ENCODE measurements at places on chromosomes 4 and X.

GRCh38 chrX:71118985-71119535, 664 bp downstream of the MED12 start:
- no peak for DNase-seq

- no peak for DNase-seq
Observed at GRCh38 chrX:11890836-11891514, 132.9 kb downstream of the MSL3 start.

- no peak for DNase-seq
Observed at GRCh38 chr4:70637239-70637913, 8.8 kb downstream of the ENAM start.

DNA sequence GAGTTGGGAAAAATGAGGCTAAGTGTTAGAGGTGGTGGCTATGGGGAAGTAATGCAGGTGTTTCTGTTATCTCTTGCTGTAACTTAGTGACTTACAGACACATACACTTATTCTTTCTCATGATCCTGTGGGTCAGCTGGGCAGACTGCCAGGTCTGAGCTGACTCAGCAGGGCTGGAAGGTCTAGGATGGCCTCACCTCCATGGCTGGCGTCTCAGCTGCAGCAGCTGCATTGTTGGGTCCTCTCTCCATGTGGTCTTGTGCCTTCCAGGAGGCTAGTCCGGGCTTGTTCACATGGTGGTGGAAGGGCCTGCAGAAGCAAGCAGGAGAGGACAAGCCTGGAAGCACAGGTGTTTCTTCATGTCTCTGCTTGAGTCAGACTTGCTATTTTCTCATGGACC, 172.7 kb downstream of the NHS start:
- no peak for DNase-seq

DNA sequence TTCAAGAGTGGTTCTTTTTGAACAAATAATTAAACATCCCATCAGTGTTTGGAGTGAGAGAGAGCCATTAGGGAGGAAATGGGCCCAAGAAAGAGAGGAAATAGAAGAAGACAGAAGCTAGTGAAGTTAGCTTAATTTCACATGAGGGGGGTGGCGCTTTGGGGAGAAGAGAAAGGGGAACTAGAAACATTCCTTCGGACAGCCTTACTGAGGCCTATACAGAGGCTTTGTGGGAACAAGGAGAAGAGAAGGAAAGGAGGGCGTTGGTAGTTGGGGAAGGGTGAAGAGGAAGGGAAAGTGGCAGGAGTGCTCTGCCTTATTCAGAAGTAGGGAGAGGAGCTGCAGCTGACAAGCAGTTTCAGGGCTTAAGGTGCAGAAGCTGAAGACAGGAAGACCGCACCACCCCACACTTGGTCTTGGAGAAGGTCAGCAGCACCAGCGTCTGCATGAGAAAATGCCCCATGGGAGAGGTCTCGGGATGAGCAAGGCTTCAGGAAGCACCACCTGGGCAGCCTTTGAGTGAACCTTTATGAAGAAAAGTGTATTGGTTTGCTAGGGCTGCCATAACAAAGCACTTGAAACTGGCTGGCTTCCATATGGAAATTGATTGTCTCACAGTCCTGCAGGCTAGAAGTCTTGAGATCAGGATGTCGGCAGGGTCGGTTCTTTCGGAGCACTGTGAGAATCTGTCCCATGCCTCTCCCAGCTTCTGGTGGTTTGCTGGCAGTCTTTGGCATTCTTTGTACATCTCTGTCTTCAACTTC, 85.1 kb downstream of the KIT start:
- no peak for DNase-seq

DNA sequence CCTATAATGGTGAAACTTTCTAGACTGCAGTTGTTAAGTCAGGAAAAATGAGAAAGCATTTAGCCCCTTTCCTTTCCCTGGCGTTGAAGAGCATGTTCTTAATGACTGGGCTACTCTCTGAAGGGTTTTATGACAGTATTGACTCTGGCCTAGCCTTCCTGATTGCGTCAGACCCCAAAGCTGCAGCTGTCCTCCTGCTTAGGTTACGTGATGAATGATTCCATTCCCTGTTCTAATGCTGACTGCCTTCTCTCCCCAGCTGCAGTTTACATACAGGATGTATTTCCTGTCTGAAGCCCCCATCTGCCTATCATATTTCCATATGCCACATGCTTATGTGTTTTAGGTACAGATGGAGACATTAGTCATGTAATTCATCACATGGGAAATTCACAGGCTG, 105.8 kb upstream of the EGFL6 start:
- DNase-seq = peak; percentile 12

GRCh38 chrX:1502853-1503252, 34.1 kb downstream of the P2RY8 start:
- no peak for DNase-seq

DNA sequence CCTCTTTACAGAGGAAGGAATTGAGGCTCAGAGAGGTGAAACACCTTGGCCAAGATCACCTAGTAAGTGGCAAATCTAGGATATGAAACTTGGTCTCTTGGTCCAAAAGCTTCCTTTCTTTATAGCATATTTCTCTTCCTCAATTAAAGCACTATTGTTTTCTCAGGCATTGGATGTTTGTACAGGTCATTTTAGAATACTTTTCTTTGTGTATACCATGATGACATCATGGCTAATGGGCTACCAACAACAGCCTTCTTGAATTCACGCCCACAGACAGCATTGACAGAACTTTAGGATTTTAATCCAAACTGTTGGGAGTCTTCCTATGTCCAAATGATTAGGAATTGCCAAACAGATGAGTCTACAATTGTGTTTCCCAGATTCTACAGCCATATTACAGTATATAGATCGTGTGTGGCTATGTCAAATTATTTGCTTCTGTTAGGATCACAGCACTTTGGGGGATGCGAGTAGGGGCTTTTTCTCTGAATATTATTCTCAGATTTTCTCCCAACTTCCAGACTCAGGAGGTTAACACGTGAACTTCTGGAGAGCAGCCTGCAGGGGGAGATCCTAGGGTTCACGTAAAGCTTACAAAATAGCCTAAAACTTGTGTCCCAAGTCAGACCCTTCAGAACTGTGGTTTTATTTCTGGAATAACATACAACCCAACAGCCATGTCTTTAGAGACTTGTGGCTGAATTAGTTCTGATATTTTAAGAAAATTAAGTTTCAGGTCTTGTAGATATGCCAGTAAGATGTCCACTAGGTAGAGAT, 191.8 kb downstream of the SHROOM3 start:
- no peak for DNase-seq

GRCh38 chrX:141760761-141761160, 62.2 kb upstream of the SPANXD start:
- no peak for DNase-seq

GRCh38 chr4:125728568-125728967, 413.8 kb downstream of the FAT4 start:
- DNase-seq = no peak

GRCh38 chr4:80732010-80732409, 298.5 kb upstream of the BMP3 start:
- no peak for DNase-seq

DNA sequence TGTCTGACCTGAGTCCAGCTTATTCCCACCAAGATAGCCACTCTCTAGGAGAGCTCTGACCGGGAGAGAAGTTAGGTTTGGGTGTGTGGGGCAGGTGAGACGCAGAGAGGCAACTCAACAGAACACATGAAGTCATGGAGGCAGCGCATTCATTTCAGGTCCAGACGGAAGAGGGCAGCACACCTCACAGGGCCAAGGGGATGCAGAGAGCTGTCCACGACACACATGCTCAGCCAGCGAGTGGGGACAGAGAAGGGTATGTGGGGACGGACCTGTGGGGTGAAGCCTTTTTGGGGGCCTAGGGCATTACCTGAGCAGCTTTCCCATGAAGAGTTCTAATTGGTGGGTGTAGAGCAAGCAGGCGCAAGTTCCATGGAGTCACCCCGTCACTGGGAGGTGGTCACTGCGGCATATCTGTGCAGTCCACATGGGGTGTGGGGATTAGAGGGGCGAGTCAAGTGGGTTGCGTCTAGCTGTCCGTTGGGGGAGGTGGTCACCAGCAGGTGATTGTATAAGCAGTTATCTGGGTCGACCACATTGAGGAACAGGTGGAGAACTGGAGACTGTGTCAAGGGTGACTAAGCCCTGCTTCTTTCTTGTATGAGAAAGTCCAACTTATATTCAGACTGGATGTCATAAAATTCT, 24.3 kb upstream of the UXT start:
- DNase-seq = no peak

- DNase-seq = no peak
Observed at GRCh38 chr4:166816890-166817289, 417.4 kb downstream of the SPOCK3 start.

GRCh38 chr4:124918559-124919122, 206.1 kb upstream of the ANKRD50 start:
- no peak for DNase-seq

DNA sequence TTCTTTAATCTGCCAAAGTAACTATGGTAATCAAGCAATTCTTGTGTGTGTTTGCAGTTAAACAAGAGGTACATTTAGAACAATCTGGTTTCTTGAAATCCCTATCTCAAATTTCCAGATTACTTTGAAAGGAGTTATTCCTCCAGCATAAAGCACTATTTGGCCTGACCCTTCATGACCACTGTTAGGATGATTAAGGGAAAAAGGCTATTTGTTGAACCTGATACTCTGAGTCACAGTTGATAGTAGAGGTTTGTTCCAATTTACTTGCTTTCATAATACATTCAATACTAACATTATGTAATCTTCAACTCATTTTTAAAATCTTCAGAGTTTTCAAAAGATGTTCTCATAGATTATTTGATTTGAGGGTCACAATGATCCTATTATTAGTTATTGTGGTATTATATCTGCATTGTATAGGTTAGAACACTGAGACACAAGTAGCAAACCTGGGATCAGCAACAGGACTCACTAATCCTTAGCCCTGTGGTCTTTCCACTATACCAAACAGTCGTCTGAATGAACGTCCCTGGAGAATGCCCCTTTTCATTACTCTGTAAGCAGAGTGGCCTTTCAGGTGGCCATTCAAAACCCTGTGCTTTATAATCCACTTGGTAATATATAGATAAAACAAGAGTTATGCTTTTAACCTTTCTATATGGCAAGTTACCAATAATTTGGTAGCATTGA, 8.1 kb upstream of the NDST4 start:
- no peak for DNase-seq

GRCh38 chr4:154642373-154643009, 30.0 kb upstream of the FGG start:
- no peak for DNase-seq

DNA sequence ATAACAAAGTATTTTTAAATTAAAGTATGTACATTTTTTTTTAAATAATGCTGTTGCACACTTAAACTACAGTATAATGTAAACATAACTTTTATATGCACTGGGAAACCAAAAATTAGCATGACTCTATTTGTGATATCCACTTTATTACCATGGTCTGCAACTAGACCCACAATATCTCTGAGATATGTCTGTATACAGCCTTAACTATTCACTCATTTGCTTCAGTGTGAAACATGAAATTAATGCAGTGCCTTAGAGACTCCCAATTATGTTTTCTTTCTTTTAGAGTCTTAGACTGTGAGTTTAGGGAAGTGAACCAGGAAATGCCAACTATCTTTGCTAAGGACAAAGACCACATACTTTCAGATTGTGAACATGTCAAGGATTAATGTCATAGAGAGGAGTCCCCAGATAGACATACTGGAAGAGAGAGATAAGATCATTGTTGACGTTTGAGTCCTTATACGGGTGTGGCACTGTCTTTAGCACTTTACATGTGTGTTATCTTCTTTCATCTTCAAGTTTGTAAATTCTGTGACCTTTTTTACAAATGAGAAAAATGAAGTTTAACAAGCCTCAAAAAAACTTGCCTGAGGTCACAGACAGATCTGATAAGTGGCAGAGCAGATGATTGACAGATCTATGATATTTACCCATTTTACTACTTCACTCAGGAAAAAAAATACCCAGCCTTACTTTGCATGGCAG, 23.2 kb downstream of the CXorf58 start:
- no peak for DNase-seq

DNA sequence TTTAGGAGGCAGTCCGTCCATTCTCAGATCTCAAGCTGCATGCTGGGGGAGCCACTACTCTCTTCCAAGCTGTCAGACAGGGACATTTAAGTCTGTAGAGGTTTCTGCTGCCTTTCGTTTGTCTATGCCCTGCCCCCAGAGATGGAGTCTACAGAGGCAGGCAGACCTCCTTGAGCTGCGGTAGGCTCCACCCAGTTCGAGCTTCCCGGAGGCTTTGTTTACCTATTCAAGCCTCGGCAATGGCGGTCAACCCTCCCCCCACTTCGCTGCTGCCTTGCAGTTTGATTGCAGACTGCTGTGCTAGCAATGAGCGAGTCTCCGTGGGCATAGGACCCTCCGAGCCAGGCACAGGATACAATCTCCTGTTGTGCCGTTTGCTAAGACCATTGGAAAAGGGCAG, 10.7 kb upstream of the ADH5 start:
- no peak for DNase-seq

GRCh38 chrX:130443875-130444274, 42.1 kb downstream of the RBMX2 start:
- no peak for DNase-seq

GRCh38 chrX:44314259-44314734, 29.2 kb downstream of the EFHC2 start:
- DNase-seq = peak; percentile 55

- no peak for DNase-seq
Observed at GRCh38 chrX:113959912-113960626, 623.8 kb upstream of the HTR2C start.

DNA sequence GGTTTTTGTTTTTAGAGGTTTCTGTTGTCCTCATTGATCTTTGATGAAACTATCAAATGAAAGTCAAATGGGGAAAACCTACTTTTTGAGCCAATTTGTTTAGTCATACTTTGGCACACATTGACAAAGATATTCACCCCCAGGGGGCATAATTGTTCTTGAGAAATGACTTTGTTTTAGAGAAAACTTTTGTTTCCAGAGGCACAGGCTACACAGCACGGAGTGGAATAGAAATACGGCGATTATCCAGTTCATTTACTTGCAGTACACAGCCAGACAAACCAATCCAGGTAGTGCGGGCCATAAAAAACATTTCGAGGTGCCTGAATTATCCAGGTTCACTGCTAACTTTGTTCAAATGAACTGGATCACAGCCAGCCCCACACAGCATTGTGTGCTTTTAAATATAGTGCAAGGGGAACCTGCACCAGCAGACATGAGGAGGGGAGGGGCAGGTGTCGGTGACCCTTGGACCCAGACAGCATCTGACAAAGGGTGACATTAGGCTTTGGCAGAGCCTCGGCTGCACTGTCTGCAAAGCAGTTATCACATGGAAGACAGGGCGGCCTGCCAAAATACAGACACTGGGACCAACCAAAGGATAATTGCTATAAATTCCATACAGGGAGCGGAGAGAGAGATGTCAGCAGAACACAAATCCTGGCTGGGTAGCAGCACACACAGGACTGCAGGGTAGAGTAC, 179.6 kb upstream of the NOCT start:
- DNase-seq = no peak

DNA sequence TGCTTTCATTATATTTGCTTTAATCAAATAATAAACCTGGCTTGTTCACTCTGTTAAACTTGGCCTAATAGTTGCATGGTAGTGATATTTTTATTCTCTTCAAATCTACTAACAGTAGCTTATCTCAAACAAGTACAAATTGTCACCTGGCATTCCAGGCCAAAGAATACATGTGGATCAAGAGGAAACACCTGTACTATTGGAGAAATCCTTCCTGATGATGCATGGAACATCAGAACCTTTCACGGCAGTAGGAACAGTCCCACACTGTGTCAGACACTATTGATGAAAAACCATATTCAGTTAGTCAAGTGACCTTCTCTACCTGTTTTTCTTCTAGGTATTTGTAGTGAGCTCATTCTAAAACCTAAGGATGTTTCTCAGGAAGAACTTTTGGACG, 17.0 kb downstream of the MTHFD2L start:
- DNase-seq = no peak

- no peak for DNase-seq
Observed at GRCh38 chr4:55762819-55763218, 56.8 kb upstream of the EXOC1L start.

All from AML-193 (cell line).